ENCODE measurements at places on chromosomes 5 and 9.
A peak's percentile ranks its signal among the peaks of the same experiment; 100 is the strongest.

DNA sequence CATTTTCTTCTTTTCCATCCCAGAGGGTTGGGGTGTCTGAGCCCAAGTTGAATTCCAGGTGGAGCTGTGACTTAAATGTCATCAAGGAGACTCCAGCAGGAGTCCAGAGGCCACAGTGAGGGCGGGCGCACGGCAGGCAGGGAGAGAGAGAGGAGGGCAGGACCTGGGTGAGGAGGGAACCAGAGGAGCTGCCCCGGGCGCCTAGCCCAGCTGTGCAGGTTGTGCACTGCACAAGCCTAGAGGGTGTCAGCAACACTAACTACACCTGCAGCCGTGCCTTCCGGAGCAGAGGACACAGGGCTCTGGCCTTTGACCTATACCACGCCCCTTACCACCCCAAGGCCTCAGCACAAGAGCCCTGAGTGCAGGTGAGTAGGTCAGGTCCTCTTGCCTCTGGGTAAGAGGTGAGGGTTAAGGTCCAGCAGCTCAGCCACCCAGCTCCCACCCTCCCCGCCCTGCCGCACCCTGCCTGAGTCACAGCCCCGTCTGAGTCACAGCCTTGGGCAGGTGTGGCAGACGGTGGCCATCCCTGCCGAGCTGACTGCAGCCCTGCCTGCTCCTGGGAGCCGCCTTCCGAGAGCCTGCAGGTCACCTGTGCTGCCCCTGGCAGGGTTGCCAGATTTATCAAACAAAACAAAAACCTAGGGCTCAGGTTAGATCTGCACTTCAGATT, 6.4 kb upstream of the AGPAT2 start:
- DNase-seq: no peak

DNA sequence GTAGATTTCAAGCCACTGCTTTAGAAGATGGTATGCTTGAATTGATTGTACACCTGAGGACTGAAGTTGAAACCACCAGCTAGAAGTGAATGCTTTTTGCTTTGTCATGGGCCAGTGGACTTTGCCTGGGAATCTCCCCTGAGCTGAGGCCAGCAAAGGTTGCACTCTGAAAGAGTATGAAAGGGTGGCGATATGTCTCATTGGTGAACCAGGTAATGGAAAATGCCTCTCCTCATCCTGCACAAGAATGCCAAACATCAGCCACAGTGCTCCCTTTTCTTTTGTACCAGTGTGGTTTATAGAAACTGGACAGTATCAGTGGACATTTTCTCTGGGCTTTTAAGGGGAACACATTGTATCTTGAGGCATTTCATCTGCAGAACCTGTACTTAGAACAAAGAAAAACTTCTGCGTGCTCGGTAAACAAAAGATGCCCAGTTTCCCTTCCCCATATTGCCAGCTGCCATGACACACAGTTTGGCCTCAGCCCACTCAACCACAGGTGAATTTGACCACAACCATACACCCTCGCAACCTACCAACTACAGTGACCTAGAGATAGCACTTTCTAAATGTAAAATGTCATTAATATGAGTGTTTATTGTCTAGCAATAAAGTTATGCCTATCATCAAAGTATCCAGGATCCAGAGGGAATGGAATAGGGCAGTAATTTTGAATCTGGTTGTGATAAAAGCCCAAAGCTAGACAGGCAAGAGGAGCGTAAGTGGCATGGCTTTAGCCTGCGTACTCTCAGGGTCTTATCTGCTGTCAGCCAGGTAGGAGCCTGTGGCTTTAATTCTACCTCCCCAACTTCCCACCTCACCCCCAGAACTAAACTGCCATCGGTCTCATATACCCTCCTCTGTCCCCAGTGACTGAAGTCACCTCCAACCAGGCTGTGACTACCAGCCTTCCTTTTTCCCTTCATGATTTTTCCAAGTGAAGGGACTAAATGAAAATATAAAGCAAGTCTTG, 79.5 kb upstream of the LHFPL2 start:
- DNase-seq: peak; percentile 68

DNA sequence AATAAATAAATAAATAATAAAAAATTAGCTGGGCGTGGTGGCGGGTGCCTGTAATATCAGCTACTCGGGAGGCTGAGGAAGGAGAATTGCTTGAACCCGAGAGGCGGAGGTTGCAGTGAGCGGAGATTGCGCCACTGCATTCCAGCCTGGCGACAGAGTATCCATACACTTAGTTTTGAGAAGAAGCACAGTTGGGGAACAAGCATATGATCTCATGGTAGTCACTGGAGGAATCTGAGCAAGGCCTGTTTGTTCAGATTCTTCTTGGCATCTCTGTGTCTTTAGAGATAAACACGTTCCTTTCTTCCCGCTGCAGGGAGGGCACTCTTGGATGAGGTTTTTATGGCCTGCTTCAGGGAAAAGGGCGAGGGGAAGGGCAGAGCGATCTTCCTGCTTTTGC, 15.6 kb upstream of the DENND1A start:
- no peak for DNase-seq

- no peak for DNase-seq
Measured at GRCh38 chr5:120942596-120943350, 478.7 kb downstream of the PRR16 start.

- DNase-seq: no peak
Measured at GRCh38 chr5:10311595-10312425, 4.1 kb upstream of the CMBL start.

DNA sequence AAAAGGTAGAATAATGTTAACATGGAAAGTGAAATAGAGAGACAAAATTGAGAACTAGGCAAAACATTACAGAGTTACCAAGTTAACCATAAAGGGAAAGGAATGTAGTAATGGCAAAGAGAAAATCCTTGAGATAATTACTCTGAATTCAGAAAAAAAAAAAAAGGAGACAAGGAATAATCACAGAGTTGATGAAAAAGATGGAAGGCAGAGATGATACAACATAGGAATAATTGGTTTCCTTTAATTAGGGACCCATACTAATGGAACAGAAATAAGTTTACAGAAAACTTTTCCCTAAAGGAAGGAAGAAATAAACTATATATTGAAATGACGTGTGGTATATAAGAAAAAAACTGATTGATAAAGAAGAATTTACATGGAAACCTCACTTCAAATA, 254.1 kb upstream of the FBXL7 start:
- DNase-seq: no peak

DNA sequence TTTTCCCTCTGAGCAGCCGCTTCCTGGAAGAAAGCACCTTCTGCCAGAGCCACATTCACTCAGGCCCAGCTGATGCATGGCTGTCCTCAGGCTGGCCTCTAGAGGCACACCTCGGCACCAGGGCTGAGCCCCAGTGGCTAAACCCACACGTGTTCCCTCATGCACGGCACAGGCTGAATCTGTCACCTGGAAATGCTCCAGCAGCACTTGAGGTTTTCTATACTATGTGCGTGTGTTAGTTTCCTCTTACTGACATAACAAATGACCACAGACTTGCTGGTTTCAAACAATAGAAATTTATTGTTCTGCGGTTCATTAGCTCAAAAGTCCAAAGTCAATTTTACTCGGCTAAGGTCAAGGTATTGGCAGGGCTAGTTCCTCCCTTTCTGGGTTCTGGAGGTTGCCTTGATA, 141.4 kb downstream of the LRRC70 start:
- peak; percentile 37 for DNase-seq

DNA sequence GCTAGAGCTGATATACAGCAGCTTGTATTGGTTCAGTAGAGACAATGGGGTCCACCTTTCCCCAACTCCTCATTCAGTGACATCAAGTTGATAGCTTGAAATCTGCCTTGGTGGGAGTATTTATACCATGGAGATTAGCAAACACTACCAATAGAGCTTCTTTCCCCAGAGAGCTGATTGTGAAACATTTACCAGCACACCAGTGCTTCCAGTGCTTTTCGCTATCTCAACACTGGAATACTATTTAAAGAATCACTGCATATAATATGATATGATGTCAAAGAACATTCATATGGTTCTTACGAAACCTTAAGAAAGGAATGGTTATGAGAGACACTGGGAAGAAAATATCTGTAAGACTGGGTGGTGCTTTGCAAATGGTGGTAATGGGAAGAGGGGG, 21.8 kb upstream of the RNF145 start:
- DNase-seq: no peak

DNA sequence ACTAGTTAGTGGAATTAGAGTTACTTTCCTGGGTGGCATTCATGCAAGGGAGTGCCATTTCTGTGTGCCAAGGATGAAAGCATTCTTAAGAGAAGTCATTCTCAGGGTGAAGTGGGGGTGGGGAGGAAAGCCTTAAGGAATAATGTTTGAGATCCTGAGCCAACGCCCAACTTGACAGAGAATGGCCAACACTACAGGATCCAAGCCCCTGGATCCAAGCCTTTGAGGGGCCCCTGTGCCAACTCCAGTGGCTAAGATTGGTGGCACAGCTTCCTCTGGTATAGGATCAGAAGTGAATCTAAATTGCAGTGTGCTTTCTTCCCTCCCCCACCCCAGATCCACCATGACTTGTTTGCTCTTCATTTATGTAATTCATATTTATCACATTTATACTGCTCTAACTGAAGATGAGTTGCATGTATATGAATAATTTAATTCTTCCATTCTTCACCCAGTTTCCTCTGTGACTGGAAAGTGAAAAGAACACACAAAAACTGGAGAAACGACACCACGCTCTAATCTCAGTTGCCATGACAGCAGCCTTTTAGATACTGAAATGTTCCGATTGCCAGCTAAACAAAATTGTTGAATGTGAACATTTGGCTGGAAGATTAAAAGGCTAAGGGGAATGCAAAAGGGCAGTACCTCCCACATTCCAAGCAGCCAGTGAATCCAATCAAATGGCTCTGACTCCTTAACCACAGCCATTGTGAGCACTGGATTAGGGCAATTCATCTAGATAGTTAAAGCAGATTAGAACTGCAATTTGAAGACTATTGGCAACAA, 4.5 kb downstream of the ZNF608 start:
- no peak for DNase-seq

DNA sequence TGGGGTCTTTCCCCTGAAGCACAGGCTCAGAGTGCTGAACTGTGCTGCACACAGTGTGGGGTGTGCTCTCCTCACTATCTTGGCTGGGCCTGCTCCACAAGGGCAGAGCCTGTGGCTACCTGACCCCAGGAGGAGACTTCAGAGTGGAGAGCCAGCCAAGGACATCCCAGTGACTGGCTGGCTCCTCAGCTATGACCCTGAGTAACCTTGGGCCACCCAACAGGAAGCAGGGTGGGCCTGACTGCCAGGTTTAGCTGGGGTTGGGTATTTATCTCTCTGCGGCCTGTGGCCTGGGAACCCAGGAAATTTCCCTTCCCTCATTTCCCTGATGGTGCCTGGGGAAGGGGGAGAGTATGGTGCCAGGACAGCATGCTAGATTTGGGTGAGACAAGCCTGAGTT, 2.1 kb upstream of the EEIG1 start:
- no peak for DNase-seq

- no peak for DNase-seq
Measured at GRCh38 chr5:170232786-170233185, at the start of gene C5orf58. C5orf58 (plus strand) TSS chr5:170232985; CDS start chr5:170234977, 1,992 bp downstream.

- no peak for DNase-seq
Measured at GRCh38 chr5:102411-103043, 10.6 kb downstream of the PLEKHG4B start.

GRCh38 chr9:84583866-84584265, 85.7 kb upstream of the NTRK2 start:
- no peak for DNase-seq

DNA sequence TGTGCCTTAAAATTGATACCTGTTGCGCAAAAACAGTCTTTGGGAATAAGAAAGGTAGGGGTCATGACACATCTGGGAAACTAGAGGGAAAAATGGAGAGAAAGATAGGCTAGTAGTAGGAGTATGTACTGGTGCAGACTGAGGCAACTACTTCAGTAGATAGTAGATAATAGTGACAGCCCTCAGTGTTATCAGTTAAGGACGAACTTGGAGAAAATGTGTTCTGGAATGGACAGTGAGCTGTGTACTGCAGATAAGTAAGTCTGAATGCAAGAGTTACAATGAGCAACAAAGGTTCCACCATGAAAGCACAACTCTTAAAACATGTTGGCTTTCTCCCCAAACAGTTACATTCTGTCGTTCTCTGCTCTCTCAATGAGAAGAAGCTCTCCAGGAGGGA, 6.5 kb upstream of the INSL6 start:
- no peak for DNase-seq

DNA sequence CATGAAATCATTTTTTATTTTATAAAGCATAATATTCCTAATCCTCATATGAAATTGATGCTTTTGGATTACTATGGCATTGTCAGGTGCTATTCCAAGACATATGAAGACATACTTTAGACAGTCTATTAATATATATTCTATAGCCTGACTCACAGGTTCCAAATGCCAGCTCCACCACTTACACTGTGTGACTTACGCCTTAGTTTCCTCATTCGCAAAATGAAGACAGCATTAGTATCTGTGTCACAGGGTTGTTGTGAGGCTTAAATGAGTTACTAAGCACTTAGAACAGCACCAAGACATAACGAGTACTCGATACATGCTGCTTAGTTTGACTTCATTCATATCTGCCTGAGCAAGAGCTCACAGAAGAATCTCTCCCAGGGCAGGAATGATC, 132.2 kb upstream of the PTGER4 start:
- no peak for DNase-seq

- no peak for DNase-seq
Measured at GRCh38 chr5:74665273-74665672, 19.8 kb upstream of the HEXB start.

- DNase-seq: peak; percentile 96
Measured at GRCh38 chr5:321230-321725, at the start of gene AHRR. AHRR (plus strand) TSS chr5:321714; CDS start chr5:343903, 22,189 bp downstream.

- DNase-seq: no peak
Measured at GRCh38 chr5:109956884-109957283, 267.2 kb downstream of the MAN2A1 start.

DNA sequence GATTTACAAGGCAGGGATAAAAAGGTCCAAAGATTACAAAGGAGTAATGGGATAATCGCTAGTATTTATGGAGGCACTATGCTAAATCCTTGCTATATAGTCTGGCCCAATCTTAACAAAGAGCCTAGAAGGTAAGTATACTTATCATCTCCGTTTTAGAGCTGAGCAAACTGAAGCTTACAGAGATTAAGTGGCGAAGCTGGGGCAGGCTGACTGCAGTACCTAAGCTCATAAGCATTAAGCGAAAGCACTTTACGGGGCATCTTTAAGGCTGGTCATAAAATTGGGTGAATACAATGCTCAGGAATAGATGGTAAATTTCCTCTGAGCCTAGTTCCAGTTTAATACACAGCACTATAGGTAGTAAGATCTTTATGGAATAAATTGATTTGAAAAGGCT, 30.0 kb upstream of the ZNF366 start:
- DNase-seq: no peak

DNA sequence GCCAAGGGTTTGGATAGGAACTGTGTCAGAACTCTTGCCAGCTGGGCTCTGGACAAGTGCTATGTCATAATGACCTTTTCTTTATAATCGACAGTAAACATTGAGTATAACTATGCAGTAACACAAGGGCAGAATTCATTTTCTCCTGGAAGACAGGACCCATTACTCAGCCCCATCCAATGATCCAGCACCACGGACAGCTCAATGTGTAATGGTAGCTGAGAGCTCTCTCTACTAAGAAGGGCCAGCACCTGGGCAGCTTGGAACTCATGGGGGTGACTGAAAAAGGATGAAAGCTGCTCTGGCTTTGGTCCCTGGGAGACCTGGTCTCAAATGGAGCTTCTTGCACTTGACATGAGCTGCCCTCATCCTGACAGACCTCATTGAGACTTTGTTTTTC, 347.8 kb downstream of the TRIM32 start:
- no peak for DNase-seq

GRCh38 chr5:2710910-2711309, 40.6 kb downstream of the IRX2 start:
- DNase-seq: no peak

Measured in GM20000 (cell line).